NCI-H2171 treated with DMSO at 0.1 percent for 48 hours (cell line): ENCODE measurements at places on chromosomes 6 and 20.

GRCh38 chr20:46316984-46317684, 8.8 kb upstream of the CDH22 start:
- no peak for DNase-seq

- DNase-seq = peak; percentile 47
Measured at GRCh38 chr20:38730167-38730988, 6.1 kb downstream of the SLC32A1 start.

DNA sequence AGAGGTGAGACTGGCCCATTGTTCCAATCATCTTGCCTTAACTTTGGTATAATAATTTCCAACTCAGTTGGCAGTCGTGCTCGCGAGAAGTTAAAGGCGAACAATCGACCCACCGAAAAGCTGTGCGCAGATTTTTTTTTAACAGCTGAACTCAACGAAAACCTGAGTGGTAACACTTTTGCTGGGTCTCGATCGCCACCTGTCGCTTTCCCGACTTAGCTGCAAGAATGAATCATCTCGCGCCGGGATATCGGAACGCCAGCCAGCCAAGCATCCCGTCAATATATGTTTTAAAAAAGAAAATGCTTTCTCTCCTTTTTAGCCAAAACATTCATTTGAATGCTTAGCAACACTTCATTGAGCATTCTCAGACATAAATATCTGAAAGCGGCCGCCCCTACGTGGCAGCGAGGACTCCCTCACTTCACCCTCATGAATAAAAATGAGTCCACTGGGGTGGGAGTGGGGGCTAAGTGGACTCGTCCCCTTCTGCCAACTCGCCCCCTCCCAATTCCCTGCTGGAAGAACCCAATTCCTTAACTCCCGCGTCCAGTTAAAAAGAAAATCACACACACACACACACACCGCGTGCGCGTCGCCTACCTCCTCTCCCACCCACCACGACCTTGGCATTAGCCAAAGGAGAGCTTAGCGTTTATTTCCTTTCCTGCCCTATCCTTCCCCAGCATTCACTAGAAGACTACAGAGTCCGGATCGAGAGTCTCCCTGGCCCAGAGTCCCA, 1.5 kb downstream of the COL12A1 start:
- peak; percentile 60 for DNase-seq

DNA sequence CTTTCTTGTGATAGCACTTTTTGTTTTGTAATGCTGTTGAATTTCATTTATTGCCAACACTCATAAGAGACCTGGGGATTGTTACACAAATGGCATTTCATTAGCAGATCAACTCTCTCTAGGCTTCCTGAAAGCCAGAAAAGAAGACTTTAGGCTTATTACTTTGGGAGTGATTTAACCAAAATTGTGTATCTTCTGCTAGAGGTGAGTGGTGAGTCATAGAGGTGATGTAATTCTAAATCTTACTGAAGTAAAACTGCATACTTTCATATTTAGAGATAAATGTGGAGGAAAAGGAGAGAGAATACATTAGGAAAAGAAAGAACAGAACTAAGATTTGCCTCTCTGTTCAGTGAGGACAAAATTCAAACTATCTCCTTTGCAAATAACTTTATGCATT, 304.7 kb upstream of the RGS17 start:
- DNase-seq = no peak

- DNase-seq = peak; percentile 69
Measured at GRCh38 chr20:63056236-63057170, 49.7 kb upstream of the BHLHE23 start.
